ENCODE measurements at places on chromosomes 3 and 15. TPM values are rescaled to one million over a fixed set of nuclear protein-coding genes. Genes with fewer than 3 reads are reported as not detected.

Gene PAK2
- 13.2 TPM for polyA plus RNA-seq

Gene SPTBN5
- polyA plus RNA-seq, result 9.3 TPM

Gene MAP3K13
- polyA plus RNA-seq, result 25.5 TPM

Gene CPA3
- polyA plus RNA-seq, result 0.28 TPM

Gene GALK2
- polyA plus RNA-seq, result 5.6 TPM

Gene CPN2
- not detected for polyA plus RNA-seq

Gene FETUB
- polyA plus RNA-seq, result 3.3 TPM

Gene SLC9C1
- polyA plus RNA-seq, result not detected

Gene SLC35G2
- polyA plus RNA-seq, result 1.1 TPM

Gene COL6A5
- polyA plus RNA-seq, result 0.04 TPM

Gene TM4SF18
- polyA plus RNA-seq, result 1.2 TPM

Gene SEMA3B
- 5.2 TPM for polyA plus RNA-seq

Gene SNTN
- not detected for polyA plus RNA-seq

Gene NBEAL2
- polyA plus RNA-seq, result 173 TPM

Gene IGSF10
- polyA plus RNA-seq, result 0.47 TPM

Gene MASP1
- polyA plus RNA-seq, result 0.93 TPM

Gene POPDC2
- polyA plus RNA-seq, result 1.4 TPM

Gene DNASE1L3
- 39.3 TPM for polyA plus RNA-seq

Gene ANKUB1
- not detected for polyA plus RNA-seq

Gene ARGFX
- polyA plus RNA-seq, result not detected

Gene CHRNA3
- polyA plus RNA-seq, result not detected

Gene AGBL1
- polyA plus RNA-seq, result not detected

Gene SNX1
- polyA plus RNA-seq, result 58.9 TPM

Gene TMA7
- 613 TPM for polyA plus RNA-seq

Gene IL17RE
- polyA plus RNA-seq, result 24.9 TPM

Gene TNFAIP8L3
- polyA plus RNA-seq, result 9.0 TPM

Gene TERC
- polyA plus RNA-seq, result 0.14 TPM

Gene HES1
- 68.9 TPM for polyA plus RNA-seq

Gene SPINT1
- polyA plus RNA-seq, result 191 TPM

Gene CLDN18
- polyA plus RNA-seq, result 0.05 TPM

Gene NDUFAF3
- 65.7 TPM for polyA plus RNA-seq

Gene BCHE
- polyA plus RNA-seq, result 4.4 TPM

Gene STXBP5L
- 0.08 TPM for polyA plus RNA-seq

Gene ATP13A4
- polyA plus RNA-seq, result 24.9 TPM

Gene SAMMSON
- 0.47 TPM for polyA plus RNA-seq

Gene SCN5A
- polyA plus RNA-seq, result 0.02 TPM

Gene RTF1
- polyA plus RNA-seq, result 16.2 TPM

Gene CNTN6
- 0.01 TPM for polyA plus RNA-seq

Gene RETNLB
- not detected for polyA plus RNA-seq

Gene GPR156
- polyA plus RNA-seq, result 0.10 TPM

Gene AMT
- 14.2 TPM for polyA plus RNA-seq

Gene SCN11A
- polyA plus RNA-seq, result not detected

Gene NEK11
- 1.5 TPM for polyA plus RNA-seq

Gene FBN1
- 1.8 TPM for polyA plus RNA-seq

Gene CA12
- 35.0 TPM for polyA plus RNA-seq

Gene PLA2G4F
- 21.8 TPM for polyA plus RNA-seq

Gene FGF7
- 2.7 TPM for polyA plus RNA-seq

Gene KCNH8
- 0.06 TPM for polyA plus RNA-seq

Gene LRRC3B
- 0.02 TPM for polyA plus RNA-seq

Gene WDR93
- not detected for polyA plus RNA-seq

Gene MITF
- 2.0 TPM for polyA plus RNA-seq

Gene SPINK8
- 1.2 TPM for polyA plus RNA-seq

Gene GOLGA6L9
- 48.5 TPM for polyA plus RNA-seq

Gene GASK1A
- polyA plus RNA-seq, result 0.71 TPM

Gene CCDC13
- 0.53 TPM for polyA plus RNA-seq

Gene UBAP1L
- 5.7 TPM for polyA plus RNA-seq

Gene LTF
- polyA plus RNA-seq, result 2.3 TPM

Gene ZPLD1
- not detected for polyA plus RNA-seq

Data from esophagus (tissue), 2 donors.